ENCODE measurements at places on chromosomes 1 and 21.

- DNase-seq = peak; percentile 49
Measured at GRCh38 chr1:169163059-169163458, 56.6 kb downstream of the ATP1B1 start.

DNA sequence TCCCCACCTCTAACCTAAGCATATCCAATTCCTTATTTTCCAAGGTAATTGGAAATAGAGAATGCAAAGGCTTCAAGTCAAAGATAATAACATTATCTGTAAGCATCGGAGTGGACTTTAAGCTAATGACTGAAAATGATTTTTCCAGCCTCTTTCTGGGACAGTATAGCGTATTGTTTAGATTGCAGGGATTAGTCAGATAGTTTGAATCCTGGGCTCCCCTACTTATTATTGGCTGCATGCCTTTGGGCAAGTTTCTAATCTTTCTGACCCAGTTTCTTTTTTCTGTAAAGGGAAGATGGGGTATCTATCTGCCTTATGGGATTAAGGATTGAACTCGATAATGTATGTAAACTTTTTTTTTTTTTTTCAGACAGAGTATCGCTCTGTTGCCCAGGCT, 1.5 kb upstream of the CDC20 start:
- peak; percentile 29 for DNase-seq

DNA sequence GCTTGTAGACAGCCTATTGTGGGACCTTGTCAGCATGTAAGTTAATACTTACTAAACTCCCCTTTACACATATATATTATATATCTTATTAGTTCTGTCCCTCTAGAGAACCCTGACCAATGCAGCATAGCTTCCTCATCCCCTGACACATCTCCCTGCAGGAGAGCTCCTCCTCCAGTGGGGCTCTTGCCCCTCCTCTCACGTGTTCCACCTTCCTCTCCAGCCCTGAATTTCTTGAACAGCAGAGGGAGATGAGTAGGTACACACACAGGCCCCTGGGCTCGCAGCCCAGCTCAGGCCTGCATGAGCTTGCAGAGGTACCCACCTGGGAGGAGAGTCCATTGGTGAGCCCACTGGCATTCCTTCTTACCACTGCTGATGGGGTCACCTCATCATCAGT, 27.3 kb upstream of the GOLT1A start:
- no peak for DNase-seq

GRCh38 chr21:26554365-26554764, 18.7 kb downstream of the CYYR1 start:
- no peak for DNase-seq

GRCh38 chr1:62435231-62436038, 1.4 kb upstream of the USP1 start:
- DNase-seq = peak; percentile 39

DNA sequence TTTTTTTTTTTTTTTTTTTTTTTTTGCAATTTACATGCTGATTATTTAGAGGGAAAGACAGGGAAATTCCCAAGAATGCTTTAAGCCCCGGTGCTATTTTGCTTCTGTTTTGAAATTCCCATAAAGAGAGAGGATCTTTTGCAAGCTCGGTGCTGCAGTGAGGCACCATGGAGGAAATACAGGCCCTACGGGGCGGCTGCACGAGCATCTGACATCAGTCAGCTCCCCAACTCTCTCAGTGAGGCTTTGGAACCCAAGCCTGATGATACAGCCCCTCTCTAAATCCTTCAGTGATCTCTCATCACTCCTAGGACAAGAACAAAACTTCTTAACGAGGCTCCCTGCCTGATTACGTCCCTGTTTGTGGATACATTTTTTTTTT, 791 bp upstream of the CHI3L1 start:
- DNase-seq = no peak

DNA sequence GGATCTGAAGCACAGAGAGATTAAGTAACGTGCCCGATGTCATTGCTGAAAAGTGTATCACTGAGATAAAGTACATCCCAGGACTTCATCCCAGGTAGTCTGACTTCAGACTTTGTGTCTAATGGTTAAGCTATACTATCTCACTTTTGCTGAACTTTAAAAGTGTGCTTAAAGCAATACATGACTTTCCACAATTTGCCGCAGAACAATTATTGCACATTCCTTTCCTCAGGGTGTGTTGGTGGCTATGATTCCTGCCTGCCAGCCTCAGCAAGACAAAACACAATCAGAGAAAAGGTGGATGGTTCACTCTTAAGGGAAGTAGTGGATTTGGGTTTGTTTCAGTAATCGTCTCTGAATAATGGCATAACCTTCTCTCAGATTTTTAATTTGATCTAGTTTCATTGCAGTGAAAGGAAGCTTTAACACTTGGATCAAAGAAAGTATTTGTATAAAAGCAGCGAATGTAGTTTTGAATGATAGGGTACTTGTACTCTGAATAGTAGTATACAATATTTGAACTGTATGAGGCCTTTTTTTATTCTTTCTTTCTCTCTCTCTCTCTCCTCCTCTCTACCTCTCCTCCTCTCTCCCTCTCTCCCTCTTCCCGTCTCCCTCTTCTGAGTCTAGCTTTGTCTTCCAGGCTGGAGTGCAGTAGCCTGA, 47.0 kb downstream of the CNST start:
- DNase-seq = no peak

- DNase-seq = no peak
Measured at GRCh38 chr1:230573658-230574057, 68.6 kb upstream of the COG2 start.

- no peak for DNase-seq
Measured at GRCh38 chr1:37609002-37609401, 13.3 kb upstream of the GNL2 start.

DNA sequence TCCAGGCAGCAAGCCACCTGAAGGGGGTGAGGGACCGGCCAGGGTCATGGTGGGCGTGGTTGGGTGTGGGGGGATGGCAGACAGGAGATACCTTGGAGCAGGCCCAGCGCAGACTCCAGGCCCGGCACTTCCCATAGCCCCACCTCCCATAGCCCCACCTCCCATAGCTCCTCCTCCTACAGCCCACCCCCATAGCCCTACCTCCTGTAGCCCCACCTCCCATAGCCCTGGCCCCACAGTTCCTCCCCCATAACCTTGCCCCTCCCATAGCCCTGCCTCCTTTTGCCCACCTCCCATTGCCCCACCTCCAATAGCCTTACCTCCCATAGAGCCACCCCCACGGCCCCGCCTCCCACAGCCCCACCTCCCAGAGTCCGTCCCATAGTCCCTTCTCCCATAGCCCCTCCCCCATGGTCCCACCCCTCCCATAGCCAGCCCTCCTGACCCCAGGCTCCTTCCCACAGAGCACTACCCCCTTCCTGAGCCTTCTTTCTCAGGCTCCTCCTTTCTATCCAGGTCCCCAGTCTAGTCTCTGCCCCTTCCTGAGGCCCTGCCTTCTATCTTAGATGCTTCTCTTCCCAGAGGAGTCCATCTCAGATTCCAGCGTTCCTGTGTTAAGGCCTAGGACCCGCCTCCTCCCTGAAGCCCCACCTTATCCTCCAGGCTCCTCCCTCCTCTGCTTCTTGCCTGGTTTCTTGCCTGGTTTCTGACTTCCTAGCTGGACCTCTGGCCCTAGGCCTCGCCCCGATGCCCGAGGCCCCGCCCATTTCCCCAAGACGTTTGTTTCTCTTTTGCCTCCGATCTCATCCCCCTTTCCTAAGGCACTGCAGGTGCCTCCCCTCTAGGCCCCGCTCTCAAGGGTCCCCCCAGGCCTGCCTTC, 46.8 kb downstream of the PTPRU start:
- peak; percentile 7 for DNase-seq

GRCh38 chr1:58881471-58881994, 97.7 kb upstream of the JUN start:
- DNase-seq = peak; percentile 85

DNA sequence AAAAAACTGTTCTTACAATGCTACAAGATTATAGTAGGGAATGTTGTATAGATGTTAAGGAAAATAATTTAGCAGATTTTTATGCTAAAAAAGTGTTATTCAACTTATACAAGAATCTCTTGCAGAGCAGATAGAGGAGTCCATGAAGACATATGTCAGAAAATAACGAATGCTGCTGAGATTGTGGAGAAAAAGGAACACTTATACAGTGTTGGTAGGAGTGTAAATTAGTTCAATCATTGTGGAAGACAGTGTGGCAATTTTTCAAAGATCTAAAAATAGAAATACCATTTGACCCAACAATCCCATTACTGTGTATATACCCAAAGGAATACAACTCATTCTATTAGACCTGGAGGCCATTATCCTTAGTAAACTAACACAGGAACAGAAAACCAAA, 286.2 kb upstream of the OLFM3 start:
- DNase-seq = no peak

DNA sequence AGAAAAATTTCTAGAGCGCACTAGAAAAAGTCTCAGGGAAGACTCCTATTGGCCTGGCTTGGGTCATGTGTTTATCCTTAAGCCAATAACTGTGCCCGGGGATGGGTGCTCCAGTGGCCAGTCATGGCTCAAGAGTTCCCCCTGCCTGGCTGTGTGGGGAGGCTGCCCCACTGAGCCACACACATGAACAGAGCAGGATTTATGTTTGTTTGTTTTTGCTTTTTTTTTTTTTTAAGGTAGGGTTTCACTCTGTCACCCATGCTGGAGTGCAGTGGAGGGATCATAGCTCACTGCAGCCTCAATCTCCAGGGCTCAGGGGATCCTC, 21.8 kb downstream of the EDN2 start:
- no peak for DNase-seq

GRCh38 chr1:245673881-245674414, 519.2 kb downstream of the KIF26B start:
- peak; percentile 55 for DNase-seq

DNA sequence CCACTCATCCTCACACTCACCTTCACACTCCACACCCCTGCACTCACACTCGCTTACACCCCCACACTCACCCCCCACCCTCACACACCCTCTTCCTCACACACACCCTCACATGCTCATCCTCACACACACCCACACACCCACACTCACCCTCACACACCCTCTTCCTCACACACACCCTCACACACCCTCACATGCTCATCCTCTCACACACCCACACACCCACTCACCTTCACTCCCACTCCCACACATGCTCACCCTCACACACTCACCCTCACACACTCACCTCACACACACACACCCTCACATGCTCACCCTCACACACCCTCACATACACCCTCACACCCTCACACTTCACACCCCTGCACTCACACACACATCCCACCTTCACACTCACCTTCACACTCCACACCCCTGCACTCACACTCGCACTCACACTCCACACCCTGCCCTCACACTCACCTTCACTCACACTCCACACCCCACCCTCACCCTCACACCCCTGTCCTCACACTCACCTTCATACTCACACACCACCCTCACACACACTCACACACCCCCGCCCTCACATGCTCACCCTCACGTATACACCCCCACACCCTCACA, 42.6 kb upstream of the EDN2 start:
- DNase-seq = no peak

DNA sequence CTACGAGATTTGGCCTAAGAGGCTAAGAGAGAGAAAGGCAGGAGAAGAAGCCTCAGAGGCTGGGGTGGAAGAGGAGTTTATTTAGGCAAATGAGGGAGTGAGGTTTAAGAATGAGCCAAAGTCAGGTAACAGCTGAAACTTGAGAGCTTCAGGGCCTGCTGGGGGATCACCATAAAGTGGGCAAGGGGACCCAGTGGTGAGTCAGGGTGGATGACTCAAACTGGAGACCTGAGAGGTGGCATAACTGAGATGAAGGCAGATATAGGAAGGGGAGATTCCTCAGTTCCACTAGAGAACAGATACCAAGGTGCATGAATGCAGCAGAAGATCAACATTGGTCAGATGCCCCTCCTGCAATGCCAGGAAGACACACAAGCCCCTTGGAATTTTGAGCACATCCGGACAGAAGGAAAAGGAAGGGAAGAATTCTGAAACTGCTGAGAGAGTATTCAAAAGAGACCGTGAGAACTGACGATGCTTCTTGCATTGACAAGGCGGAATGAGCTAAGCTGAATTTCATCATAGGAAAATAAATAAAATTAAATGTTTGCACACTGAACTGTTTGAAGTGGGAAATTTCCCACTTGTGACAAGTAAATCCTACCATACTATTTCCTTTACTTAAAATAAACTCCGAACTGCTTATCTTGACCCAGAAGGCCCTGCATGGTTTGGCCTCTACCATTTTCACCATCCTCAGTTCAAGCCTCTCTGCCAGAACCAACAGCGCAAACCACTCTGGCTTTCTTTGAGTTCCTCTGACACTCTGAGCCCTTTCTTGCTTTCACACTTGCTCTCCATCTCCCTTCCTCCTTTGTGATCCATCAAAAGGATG, 94.1 kb downstream of the NMNAT2 start:
- no peak for DNase-seq

DNA sequence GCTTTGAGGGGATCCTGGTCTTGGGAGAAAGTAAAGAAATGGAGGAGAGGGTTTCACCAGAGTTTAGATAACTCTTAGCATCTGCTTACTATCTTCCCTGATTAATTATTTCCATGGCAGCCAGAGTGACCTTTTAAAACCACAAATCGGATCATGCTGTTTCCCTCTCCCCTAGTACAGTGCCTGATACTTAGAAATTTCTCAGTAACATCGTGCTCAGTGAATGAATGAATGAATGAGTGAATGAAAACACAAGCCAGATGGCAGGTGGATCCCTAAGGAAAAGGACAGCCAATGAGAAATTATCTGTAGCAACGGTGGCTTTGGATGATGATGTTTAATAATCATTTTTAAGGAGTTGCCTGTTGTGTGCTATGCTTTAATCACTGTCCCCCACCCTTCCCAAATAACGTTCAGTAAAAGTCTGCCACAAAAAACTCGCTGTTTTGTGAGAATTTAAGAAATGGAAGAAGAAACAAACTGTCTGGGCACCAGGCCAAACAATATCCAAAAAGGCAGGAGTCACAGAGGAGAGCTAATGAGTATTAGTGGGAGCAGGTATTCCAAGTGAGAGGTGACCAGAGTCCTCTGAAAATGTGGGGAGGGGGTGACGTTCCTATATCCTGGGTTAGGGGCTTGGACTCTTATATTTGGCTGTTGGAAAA, 737 bp upstream of the SMAP2 start:
- DNase-seq = no peak

GRCh38 chr1:30790850-30791778, 33.5 kb upstream of the LAPTM5 start:
- no peak for DNase-seq

DNA sequence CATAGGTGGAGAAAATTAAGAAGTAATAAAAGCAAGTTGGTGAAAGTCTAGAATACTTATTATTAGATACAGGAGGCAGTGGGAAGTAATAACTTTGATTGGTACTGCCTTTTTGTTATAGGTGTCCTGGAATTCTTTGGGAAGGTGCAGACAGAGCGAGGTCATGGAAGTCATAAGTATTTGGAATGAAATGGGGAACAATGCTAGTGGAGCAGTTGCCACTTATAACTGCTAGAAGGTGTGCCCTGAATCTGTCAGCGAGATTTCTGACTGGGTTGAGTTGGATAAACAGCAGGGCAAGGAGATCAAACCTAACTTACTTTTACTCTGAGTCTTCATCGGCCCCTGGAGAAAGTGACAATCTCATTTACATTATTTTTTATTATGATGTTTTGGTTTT, 69.6 kb downstream of the LHX9 start:
- no peak for DNase-seq

GRCh38 chr1:221766210-221766609, 24.3 kb upstream of the DUSP10 start:
- DNase-seq = peak; percentile 75

GRCh38 chr1:66399888-66400529, 133.9 kb upstream of the SGIP1 start:
- peak; percentile 13 for DNase-seq

GRCh38 chr21:37683396-37684114, 232.7 kb downstream of the KCNJ6 start:
- DNase-seq = no peak

GRCh38 chr1:150257624-150258585, at the start of gene CA14:
CA14 (plus strand) TSS chr1:150257774; CDS start chr1:150258129, 355 bp downstream.
- DNase-seq = no peak

- DNase-seq = peak; percentile 40
Measured at GRCh38 chr1:227449051-227449450, 114.3 kb upstream of the ZNF678 start.

Measured in HCEC 1CT (cell line).